ENCODE measurements at places on chromosomes 7 and 10.
A peak's percentile ranks its signal among the peaks of the same experiment; 100 is the strongest.

DNA sequence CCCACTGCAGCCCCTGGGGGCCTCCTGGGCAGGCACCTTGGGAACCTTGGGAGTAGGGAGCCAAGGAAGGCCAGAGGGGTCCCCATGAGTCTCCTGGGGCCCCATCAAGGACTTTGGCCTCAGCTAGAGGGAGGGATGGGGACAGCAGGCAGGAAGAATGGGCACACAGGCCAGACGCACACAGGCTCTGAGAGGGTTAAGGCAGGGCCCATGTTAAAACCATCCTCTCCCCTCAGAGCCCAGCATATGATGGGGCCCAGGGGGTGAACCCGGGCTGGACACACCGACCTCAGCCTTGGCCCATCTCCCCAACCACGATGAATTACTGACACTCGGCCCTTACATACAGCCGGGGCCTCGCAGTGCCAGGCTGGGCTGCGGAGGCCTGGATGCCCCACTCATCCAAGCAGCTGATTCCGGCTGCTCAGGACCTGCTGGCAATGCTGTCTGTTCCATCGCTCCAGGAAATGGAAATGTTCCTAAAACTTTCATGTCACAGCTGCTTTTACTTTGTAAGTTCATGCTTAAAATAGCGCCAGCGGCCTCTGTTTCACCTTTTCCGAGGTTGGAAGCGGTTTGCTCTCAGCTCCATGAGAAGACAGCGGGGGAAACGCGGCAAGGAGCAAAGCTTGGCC lies 17.3 kb upstream of the INPP5A start:
- no peak for DNase-seq

DNA sequence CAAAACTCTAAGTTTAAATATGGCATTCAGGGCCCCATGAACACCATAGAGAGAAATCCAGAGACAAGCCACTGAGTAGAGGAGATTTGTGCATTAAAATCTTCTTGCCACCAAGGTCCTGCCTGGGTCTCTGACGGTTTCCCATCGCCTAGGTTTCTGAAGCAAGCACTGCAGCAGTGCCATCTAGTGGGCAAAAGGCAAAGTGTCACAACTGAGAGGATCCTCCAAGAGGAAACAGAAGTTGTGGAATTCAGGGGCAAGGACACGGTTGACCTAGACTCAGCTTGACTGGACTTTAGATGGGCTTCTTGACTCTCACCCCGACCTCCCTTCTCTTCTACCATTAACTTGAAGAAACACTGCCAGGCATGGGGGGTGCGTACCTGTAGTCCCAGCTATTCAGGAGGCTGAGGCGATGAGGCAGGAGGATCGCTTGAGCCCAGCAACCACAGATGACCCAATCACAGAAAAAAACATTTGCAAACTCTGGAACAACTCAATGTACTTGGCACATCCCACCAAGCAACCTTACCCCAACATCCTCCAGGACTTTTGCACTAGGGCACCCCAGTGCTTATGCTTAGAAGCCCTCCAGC lies 604.1 kb downstream of the GALNT17 start:
- DNase-seq = peak; percentile 78

GRCh38 chr7:50832744-50833143 lies 50.0 kb upstream of the GRB10 start:
- DNase-seq = peak; percentile 61

GRCh38 chr10:33566001-33566400 lies 231.5 kb upstream of the NRP1 start:
- no peak for DNase-seq

GRCh38 chr7:45596665-45597095 lies 22.5 kb downstream of the ADCY1 start:
- DNase-seq = no peak

- DNase-seq = no peak
Observed at GRCh38 chr10:62788861-62789467, 15.6 kb upstream of the ADO start.

DNA sequence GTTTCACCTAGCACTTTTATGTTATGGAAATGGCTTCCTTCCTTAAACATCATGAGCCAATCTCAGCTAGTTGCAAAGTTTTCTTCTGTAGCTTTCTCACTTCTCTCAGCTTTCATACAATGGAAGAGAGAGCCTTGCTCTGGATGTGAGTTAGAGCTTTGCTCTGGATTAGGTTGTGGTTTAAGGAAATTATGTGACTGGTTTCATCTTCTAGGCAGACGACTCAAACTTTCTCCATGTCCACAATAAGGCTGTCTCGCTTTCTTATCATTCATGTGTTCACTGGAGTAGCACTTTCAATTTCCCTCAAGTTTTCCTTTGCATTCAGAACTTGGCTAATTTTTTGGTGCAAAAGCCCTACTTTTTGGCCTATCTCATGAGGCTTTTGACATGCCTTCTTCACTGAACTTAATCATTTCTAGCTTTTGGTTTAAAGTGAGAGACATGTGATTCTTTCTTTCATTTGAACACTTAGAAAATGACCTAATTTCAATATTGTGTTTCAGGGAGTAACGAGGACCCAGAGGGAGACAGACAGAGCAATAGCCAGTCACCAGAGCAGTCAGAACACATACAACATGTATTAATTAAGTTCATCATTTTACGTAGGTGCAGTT lies 49.8 kb downstream of the CNOT4 start:
- DNase-seq = no peak

DNA sequence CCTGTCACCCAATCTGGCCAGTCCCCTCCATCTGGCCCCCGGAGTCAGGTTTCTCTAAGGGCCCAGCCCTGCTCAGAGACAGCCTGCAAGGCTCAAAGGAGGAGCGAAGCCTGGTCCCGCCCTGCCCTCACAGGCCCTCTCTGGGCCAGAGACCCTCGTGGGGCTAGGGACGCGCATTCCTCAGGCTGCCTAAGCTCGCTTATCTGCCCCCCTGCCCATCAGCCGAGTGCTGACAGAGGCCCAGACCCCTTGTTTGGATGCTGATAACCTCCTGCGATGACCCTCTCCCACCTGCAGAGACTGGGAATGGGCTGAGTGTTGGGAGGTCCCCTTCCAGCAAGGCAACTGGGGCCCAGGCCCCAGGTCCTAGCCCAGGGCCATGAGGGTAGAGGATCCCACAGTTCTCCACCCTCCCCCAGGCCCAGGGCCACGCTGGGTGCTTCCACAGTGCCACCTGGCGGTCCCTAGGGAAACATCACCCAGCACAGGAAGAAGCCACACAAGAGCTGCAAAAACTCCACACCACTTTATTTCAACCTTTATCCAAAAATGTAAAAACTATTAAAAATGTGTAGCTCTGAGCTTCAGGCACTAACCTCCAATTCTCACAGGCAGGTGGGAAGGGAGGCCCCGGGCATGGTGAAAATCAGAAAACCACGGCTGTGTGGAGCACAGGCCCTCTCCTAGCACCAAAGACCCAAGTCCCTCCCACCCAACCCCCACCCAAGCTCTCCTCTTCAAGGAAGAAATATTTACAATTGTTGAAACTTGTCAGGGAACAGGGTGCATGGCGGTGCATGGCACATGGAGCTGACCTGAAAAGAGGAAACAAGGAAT lies 2.2 kb downstream of the NPM3 start:
- DNase-seq = peak; percentile 83

DNA sequence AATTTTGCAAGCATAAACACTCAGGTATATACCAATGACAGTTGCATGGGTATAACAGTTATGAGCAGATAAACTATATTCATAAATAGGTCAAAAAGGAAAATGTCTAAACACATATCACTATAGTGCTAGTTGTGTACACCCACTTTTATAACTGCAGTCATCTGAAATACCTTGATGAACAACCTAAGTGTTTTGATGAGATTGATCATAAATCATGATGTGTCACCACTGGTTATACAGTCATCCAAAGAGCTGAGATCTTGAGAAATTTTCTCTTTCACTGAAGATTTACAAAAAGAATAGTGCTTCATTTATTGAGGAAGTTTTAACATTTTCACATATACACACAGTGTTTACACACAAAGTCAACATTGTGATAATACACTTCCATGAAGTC lies 78.6 kb upstream of the SLC25A13 start:
- no peak for DNase-seq

DNA sequence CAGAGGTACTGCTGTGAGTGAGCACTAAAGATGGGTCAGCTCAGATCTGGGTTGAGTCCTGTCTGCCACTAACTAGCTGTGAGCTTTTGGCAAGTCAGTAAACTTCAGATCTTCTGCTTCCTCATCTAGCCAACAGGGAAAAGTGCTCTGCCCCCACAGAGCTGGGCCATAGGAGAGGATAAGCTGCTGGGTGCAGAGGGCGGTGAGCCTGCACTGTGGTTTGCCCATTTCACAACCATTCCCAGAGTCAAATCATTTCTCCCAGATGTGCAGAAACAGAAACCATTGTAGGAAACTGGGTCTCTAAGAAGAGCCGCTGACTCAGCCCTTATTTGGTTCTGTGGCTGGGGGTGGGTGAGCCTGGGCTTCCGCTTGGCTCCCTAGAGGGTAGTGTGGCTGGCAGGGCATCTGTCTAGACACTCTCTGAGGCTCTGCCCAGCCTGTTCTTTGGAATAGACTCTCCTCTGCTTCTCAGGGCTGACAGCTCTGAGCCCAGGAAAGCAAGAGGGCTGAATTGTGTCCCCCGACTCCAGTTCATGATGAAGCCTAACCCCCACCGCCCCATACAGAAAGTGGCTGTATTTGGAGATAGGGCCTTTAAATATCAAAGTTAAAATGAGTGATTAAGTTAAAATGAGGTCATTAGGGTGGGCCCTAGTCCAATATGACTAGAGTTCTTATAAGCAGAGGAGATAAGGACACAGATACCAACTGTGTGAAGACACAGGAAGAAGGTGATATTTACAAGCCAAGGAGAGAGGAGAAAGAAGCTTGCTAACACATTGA lies 29.5 kb upstream of the ARHGAP22 start:
- peak; percentile 100 for DNase-seq

DNA sequence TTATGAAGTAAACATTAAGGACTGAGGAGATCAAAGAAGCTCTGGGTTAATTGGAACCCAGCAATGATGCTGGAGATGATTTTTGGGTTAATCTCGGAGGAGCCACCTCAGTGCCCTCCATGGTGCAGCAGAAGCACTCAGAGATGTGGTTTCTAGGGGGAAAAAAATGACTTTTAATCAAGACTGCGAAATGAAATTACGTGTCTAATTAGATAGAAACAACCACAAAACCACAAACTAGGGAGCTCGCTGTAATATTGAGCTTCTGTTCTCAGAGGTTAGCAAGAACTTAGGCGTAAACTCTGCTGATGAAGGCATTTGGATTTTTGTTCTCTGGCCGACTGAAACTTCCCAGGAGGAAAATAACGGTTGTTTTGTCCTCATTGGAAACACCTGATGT lies 319.0 kb downstream of the GRID1 start:
- peak; percentile 9 for DNase-seq

DNA sequence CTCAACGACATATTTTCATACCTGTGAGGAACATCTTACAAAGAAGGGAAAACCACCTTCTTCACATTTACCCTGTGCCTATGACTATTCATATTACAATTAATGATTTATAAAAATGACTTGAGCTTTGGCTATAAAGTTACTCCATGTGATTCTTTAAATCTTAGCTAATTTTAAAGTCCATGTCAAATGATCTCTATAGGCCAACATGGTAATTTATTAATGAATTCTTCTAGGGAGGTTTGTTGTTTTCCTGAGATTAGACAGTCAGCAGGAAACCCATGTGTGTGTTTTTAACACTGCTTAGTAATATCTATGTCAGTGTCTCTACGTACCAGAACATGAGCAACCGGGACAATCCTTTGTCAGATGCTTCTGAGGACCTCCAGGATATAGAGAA lies 307.3 kb downstream of the IPMK start:
- no peak for DNase-seq

GRCh38 chr10:36251068-36251467 lies 609.0 kb upstream of the FZD8 start:
- DNase-seq = no peak

DNA sequence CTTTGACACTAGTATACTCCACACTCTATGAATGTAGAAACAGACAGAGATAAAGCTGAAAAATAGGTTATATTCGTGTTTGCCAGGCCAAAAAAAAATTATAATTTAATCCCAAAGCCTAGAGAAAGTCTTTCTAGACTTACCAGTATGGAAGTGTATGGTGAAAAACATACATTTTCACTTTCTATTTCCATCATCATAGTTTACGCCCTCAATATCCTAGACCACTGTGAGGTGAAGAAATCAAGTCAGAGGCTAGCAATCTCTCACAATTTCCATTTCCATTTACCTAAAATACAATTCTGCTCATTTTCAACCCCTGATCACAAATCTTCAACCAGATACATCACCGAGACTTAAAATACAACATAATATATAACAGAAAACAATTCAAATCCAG lies 16.2 kb downstream of the GPR22 start:
- DNase-seq = no peak

DNA sequence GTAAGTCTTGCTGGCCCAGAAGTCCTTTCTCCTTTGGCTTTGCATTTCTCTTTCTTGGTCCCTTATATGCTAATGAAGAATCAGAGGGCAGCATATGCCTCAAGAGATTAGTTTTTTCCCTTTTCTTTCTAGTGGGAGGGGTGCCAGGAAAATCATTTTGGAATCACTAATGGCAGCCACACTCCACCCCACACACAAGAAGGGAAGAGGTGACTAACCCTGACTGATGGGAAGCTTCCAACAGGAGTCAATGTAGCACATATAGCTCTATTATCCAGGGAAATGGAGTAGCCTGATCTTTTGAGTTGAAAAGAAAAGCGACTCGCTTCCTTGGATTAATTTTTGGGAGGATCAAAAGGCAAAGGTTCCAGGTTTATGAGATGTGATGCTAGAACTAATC lies 225.3 kb downstream of the KIF20B start:
- DNase-seq = no peak

GRCh38 chr10:7338469-7338868 lies 72.4 kb downstream of the SFMBT2 start:
- no peak for DNase-seq

DNA sequence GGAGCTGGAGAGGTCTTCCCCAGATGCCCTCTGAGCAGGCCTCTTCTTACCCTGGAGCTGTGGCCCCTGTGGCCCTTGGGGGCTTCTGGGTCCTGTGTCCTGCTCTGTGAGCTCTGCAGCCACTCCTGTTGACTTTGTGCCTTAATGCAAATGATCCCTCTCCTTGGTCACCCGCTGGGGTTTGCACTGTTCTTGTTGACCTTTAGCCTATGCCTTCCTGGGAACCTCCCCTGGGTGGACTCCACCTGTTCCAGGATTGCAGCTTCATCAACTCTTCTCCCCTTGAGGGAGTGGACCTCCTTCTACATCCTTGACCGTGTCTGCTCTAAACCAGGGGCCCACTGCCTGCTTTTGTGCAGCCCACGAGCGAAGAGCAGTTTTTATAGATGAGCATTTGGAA lies 58.6 kb upstream of the CTBP2 start:
- no peak for DNase-seq

DNA sequence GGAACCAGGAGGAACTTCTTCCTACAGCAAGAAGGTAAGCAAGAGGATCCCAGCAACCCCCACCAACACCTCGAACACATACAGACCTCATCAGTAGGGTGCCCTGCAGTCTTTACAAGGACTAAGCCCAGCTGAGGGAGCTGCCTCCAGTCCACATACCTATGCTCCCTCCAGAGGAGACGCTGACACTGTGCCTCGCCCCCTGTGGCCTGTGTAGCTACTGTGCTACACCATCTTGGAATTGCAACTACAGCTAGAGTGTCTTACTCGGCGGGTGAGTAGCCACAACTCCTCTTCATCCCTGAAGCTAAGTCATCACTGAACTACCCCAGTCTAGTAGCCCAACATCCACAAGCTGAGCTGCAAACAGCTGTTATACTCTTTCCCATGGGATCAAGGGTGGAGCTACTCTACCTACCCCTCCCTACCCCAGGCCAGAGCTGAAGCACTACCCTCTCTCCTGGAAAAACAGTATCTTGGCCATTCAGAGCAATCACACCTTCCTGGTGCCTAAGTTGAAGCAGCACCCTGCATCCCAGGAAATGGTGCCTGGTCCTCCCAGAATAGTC lies 42.2 kb upstream of the CAMK2B start:
- DNase-seq = no peak

GRCh38 chr10:129951101-129951969 lies 12.7 kb downstream of the EBF3 start:
- DNase-seq = no peak
